ENCODE measurements at places on chromosomes 4 and X.
A peak's percentile ranks its signal among the peaks of the same experiment; 100 is the strongest.

- no peak for DNase-seq
These were observed 765 bp upstream of the DGKK start for GRCh38 chrX:50471390-50471789.

GRCh38 chrX:50871922-50872453 lies 38.5 kb upstream of the BMP15 start:
- no peak for DNase-seq

DNA sequence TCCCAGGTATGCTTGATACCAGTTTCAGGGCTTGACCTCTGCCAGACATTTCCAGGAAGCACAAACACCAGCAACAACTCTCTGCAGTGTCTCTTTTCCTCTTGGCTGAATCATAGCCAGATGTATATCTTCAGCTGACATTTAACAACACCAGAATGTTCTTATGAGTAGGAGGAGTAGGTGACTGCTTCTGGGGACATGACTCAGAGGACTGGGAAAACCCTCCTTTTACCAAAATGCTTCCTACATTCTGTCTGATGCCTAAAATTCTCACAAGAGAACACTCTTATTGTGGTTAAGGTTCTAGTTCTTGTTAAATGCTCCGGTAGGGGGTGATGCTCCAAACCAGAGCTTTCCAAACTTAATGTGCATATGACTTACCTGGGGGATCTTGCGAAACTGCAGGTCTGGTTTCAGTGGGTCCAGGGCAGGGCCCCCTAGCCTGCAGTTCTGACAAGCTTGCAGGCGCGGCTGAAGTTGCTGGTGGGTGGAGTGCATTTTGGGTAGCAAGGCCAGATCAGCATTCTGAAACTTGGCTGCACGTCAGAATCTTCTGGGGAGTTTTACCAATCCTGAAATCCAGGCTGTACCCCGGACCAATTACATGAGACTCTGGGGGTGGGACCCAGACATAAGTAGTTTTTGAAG lies 329.3 kb upstream of the RPS6KA3 start:
- DNase-seq, result no peak

DNA sequence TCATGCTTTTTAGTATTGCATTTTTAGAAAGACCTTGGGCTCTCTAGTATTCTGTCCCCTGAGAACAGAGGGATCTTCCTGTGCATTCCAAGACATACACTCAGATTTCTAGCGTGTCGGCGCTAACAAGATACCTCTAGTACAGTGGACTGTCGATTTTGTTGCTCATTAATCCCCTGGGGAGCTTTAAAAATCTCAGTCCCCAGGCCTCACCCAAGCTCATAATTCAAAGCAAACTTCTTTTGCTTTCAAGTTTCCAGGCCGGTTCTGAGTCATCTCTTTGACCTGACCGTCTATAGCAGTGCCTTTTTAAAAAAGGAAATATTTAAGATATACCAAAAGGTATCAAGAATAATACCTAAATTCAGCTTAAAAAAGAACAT lies 137.0 kb downstream of the AMMECR1 start:
- no peak for DNase-seq

GRCh38 chr4:732911-733630 lies 27.4 kb downstream of the PCGF3 start:
- DNase-seq, result no peak

DNA sequence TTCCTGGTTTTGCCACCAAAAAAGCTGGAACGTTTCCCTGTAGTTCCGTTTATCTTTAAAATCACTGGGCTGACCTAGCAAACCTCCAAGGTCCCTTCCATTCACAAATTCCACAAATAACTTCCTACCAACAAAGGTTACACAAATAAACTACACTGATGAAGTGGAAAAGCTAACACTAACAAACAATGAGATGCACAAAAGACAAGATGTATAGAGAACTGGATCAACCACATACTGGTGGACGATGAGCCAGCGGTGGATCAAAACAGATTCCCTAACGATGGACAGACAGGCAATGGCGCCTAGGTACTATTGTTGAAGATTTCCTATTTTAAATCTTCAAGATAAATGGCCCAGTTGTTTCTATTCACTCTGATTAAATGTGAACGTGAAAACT lies 15.5 kb downstream of the AFAP1 start:
- no peak for DNase-seq

DNA sequence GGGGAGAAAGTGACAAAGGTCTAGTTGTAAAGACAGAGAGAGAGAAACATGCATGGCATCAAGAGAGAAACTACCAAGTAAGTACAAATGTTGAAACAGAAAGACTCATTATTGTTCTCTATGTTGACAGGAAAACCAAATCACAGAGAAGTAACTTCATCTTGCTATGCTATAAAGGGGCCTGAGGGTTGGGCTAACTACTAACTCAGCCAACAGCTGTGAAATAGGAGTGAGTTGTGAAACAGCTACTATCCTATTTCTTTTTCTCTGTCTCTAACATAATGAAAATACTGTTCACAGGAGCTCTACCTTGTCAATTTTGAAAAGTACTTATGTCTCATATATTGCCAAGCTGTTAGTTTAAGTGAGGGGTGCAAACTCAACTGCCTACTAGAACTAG lies 65.0 kb downstream of the MTMR8 start:
- no peak for DNase-seq

DNA sequence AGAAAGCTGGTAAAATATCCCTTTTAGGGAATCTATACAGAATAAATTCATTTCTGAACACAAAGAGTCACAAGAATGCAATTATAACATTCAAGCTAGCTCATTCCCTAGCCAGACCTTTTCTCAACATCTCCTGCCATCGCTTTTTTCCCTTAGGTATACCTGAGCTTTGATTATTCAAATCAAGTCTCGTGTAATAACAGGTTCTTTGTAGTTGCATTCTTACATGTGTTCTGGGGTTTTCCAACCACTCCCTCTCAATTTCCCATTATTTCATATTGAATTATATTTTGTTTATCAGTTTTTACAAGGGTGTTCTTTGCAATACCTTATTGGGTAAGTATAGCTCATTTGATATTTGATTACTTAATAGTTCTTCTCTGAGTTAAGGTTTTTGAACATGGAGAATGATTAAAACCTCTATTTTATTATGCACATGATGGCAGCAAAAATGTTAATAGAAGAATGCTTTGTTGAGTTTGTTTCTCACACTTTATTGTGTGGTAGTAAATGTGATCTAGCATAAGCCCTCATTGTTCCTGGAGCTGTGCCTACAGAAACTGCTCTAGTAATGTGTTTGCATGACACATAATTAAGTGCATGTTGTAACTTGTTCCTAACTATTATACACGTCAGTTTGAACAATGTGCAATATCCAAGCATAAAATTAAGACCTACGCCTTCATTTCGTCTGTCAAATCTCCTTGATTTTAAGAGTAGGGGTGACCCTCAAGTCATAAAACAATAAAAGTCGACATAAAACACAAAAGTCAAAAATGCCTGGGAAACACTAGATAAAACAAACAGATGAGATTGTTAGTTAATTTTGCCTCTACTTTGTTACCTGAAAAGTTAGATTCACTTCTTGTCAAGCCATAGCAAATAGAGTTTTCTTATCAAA lies 124.0 kb upstream of the POF1B start:
- DNase-seq, result peak; percentile 15

DNA sequence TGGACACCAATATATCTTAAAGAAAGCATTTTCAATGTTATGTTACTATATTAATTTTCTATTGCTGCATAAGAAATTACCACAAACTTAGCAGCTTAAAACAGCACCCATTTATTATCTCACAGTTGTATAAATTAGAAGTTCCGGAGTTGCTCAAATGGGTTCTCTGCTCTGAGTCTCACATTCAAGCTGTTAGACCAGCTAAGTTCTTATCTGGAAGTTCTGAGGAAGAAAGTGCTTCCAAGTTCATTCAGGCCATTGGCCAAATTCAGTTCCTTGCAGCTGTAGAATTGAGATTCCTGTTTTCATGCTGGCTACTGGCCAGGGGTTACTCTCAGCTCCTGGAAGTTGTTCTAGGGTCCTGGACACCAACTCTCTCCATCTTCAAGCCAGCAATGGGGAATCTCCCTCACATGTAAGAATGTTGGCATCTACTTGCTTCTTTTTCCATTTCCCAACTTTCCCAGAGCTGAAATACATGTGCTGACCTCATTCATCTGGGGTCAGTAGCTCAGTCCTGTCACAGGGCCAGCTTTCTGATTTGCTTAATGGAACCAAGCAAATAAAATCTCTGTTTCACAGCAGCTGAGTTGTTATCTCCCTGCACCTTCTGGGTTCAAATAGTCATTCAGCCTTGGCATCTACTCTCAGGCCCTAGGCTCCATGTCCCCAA lies 99.6 kb upstream of the INTU start:
- peak; percentile 8 for DNase-seq

DNA sequence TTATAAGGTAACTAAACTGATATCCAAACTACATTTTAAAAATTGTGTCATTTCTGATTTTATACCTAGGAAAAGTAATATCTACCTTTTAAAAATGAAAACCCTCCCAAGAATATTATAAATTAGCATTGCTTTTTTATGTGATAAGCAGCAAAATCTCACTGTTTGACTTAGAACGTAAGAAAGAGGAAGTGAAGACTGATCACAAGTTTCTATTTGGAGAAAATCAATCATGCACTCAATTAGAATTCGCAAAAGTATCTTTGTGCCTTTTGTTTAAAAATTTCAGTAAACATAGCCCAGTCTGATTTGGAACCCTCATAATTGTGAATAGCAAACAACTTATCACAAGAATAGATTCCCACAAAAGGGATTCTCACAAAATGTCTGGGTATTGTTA lies 142.7 kb downstream of the TENM3 start:
- DNase-seq, result no peak

- DNase-seq, result no peak
These were observed 51.1 kb upstream of the UNC5C start for GRCh38 chr4:95599777-95600400.

DNA sequence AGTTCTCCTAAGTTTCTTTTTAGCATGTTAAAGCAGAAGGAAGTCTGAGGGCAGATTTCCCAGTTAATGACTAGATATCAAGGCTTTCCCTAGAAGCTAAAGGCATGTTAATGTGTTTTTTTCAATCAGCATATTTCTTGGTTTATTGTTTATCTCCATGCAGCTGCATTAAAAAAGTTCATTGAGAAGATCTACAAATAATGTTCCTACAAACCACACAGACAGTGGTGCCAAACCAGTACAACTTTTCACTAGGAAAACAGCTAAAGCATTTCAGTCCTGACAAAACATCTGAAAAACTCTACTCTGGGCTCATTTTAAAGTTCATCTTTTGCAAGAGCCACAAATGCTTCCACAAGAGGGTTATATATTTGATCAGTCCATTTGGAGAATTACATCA lies 320.0 kb downstream of the ADGRL3 start:
- no peak for DNase-seq

- no peak for DNase-seq
These were observed 5.8 kb upstream of the CXCL8 start for GRCh38 chr4:73734530-73735001.

GRCh38 chr4:143186212-143186611 lies 1.5 kb downstream of the USP38 start:
- no peak for DNase-seq

- DNase-seq, result no peak
These were observed 33.9 kb upstream of the BLTP1 start for GRCh38 chr4:122118243-122118642.

- no peak for DNase-seq
These were observed 21.1 kb downstream of the PPP2R2C start for GRCh38 chr4:6451309-6451708.

DNA sequence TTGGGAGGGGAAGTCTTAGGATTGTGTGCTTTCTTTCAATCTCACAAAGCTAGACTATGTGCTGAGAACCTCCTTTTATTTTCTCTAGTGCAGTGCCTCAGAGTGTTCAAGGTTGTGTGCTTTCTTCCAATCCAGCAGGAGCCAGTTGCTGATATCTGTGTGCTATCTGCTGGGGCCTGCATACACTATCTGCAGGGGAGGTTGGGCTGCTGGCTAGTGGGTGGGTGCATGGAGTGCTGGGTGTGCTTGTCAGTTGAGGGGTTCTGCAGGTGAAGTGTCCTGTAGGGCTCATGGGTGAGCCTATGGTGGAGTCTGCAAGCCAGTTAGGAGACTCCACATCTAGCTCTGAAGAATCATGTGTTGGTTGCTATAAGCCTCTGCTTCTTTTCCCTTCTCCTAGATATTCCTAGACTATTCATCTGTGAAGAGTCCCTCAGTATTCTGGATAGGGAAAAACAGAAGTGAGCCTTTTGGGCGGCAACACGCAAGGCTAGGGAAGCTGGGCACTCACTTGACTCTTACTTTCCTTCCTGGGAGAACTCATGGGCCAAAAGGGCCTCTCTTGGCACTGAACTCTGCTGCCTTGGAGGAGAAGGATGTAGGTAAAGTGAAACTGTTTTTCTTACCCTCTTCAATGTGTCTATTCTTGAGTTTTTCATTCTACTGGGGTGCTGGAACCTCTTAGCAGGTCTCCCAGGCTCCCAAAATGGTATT lies 8.0 kb upstream of the CISD2 start:
- no peak for DNase-seq

GRCh38 chr4:38670939-38671591 lies 7.1 kb downstream of the KLF3 start:
- DNase-seq, result peak; percentile 51

DNA sequence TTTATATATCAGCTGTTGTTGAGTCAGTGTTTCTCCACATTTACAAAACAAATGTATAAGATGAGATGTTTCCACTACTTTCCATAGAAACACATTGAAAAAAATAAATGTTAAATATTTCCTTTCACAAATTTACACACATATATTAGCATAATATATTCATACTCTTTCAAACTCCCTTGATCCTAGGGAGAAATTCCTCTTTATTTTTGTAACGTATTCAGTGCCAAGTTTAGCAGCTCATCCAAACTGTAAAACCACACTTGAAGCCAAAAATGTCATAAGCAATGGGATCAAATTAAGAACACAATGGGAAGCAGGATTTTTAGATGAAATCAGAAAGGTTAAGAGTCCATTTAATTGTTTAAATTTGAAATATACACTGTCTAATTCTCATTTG lies 381.1 kb upstream of the MAD2L1 start:
- no peak for DNase-seq

GRCh38 chr4:68349279-68349648 lies 626 bp downstream of the YTHDC1 start:
- no peak for DNase-seq

GRCh38 chr4:168537086-168537485 lies 40.2 kb downstream of the PALLD start:
- no peak for DNase-seq

DNA sequence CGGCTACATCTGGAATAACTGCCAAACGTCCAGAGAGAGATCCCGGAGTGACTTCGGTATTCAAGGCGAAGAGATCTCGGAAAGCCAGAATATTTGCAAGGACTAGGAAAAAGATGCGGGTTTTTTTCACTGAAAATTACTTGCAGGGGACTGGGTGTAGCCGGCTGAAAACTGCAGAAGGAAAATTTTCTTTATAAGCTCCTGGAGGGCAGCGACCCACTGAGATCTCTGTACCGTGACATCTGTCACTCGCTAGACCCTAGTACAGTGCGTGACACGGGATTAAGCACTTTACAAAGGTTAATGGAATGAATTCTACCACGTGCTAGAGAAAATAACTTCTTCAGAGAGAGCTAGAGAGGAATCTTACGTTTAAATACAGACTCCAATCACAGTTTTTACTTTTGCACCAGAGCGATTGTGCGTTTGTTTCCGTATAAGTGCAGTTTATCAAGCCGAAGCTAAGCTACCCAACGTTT lies 1.1 kb upstream of the LCORL start:
- no peak for DNase-seq

Data from transverse colon (tissue), 4 donors.